Stimulated activated naive CD8-positive, alpha-beta T cell treated with anti-CD3 and anti-CD28 coated beads, Interleukin-15, Interleukin-2, amounts not matched to agents 100 U/mL and 50 U/mL, for 24 hours (primary cell): ENCODE measurements at places on chromosomes 13 and 19.

GRCh38 chr13:94558716-94559115 is 37.2 kb downstream of the TGDS start:
- DNase-seq = no peak

GRCh38 chr19:43464134-43464775 is 1.2 kb downstream of the LYPD3 start:
- peak; percentile 80 for DNase-seq

DNA sequence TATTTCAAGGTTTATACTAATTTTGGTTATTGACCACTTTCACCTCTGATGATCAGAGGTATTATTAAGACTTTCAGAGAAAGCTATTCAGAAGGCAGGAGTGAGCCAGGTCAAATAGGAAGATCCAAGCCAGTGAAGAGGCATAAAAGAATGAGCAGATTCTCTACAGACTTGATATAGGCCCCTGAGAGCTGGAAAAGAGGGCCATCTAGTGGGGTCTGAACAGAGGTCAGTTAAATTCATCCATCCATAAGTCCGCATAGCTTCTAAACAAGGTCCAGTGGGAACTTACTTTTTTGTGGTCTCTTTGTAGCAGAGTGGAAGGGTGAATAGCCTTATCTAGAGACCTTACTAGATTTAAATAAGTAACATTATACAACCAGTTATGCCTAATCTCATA is 126.6 kb upstream of the UFM1 start:
- no peak for DNase-seq

GRCh38 chr13:34167347-34167746 is 349.4 kb downstream of the RFC3 start:
- DNase-seq = no peak

DNA sequence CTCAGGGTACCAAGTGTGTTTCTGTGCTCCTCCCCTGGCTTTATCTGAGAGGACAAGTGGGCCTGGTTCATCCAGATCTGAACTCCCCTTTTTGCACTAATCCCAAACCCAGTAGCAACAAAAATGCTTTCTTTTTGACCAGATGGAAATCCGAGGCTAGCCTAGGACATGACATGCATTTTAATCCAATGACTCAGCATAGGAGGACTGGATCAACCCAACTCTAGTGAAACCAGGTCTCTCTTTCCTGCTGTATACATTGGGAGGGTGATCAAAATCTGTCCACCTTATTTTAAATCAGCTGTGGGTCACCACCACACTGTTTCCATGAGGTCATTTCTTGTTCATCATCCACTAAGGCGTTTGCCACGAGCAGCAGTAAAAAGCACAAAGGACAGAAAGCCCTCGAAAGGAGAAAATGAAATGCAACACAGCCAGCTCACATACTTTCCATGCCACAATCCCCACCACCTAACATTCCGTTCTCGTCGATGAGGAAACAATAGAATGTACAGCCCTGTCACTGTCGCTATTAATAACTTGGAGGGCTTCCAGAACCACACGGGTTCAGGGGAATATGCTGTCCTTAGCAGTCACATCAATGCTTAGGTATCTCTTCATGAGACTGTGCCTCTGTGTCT is 543.0 kb downstream of the IRS2 start:
- DNase-seq = no peak

GRCh38 chr19:34217952-34218817 is 36.2 kb upstream of the GARRE1 start:
- DNase-seq = peak; percentile 59

- DNase-seq = no peak
Measured at GRCh38 chr19:8673276-8673891, 25.2 kb downstream of the ACTL9 start.

DNA sequence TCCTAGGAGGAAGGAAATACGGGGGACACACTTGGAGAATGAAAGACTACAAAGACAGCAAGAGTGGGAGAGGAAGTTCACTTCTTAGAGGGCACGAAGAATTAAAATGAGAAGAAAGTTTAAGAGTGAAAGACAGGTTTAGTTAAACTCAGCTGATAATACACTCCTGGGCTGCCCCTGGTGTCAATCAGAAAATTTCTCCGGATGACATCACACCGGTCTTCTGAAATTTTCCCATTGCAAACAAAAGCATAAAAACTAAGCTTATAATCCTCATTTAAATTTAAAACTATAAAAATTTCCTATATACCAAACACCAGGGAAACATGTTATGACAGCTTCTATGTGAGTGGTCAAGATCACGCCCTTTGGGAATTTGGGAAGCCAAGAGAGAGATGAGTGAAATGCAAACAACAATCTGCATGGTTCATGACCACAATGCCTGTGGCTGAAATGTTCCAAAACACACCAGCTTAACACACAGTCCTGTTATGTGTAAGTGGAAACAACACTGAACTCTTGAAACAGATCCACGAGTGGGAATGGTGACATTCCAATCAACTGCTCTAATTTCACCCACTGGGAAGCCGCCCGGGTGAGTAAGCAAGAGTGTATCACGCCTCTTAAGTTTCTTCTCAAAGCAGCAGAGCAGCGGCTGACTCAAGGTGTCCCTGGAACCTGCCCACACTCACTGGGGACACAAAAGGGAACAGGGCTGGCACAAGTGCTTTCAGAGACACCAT is 49.0 kb downstream of the BRD4 start:
- peak; percentile 40 for DNase-seq

GRCh38 chr13:113933901-113934300 is 40.0 kb downstream of the C13orf46 start:
- no peak for DNase-seq

- no peak for DNase-seq
Measured at GRCh38 chr13:84865783-84866221, 933.4 kb downstream of the SLITRK6 start.

GRCh38 chr19:17220207-17220758 is 5.1 kb downstream of the USE1 start:
- no peak for DNase-seq

DNA sequence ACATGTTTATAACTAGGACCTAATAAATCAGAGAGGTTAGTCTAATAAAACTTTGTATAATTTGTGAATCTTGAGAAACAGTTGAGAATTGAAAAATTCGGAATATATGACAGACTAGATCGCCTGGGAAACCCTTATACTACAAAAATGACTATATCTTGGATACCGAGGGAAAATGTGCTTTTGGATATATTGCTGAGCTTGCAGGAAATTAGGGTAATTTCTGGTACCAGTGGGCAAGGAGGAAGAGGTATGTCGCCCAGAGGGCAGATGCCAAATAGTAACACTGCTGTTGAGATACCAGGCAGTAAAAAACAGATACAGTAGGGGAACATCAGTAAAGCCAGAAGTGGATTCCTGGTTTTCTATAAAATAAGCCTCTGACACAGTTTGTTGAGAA is 17.3 kb downstream of the MPHOSPH8 start:
- no peak for DNase-seq

- no peak for DNase-seq
Measured at GRCh38 chr19:48841571-48841970, 5.3 kb upstream of the HSD17B14 start.

DNA sequence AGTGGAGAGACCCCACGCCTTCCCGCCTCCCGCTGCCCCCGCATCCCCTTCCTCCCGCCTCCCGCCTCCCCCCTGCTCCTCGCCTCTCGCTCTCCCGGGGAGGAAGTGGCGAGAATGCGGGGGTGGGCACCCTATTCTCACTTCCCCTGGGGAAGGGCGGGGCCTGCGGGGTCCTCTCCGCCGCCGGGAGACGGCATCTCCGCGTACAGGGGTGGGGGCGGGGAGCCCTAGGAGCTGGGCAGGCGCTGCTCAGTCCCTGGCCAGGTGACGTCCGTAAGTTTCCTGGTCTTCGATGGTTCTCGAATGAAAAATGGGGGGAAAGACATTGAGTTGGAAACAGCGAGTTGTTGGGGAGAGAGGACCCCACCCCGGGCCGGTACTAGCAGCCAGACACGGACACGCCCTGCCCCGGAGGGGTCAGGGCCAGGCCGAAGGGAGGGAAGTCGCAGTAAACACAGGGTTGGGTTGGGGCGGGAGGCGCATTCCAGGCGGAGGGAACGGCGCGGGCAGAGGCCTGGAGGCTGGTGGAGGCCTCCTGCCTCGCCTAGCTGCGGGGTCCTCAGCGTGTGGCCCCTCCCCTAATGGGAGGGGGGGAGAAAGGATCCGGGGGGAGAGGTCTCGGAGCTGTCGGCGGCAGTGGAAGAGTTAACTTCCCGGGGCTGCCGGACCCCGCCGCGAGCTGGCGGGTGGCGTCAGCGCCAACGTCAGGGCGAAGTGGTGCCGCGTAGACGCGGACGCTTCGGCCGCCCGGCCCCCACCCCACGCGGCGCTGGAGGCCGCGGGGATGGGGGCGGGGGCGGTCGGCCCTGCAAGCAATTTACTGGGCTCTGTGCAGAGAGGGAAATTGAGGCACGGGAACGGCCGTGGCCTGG is 10.4 kb upstream of the JUND start:
- DNase-seq = peak; percentile 96

DNA sequence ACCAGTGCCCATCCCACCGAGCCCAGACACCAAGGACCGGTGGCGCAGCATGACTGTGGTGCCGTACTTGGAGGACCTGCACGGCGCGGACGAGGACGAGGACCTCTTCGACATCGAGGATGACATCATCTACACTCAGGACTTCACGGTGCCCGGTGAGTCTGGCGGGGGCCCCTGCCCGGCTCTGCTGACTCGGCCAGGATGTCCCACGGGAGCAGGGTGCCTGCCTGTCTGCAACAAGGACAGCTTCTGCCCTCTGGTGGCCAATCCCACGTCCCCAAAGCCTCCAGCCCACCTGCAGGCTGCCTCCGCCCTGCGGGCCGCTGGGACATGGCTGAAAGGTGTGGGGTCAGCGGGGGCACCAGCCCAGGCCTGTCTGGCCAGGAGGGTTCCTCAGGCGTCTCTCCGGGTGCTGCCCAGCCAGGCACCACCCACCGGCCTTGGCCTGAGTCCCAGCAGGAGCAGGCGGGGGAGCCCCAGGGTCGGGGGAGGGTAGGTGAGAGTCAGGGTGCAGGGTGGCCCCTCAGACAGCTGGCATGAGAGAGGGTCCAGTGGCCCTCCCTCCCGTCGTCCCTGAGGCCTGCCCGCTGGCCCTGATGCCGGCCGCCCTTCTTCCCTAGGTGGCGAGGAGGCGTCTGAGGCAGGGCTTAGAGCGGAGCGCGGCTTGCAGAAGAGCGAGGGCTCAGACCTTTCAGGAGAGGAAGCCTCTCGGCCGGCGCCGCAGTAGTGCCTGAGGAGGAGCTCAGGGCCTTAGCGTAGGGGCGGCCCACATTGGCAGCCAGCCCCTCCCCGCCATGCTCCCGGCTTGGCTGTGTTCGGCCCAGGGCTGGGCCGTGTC is 14.6 kb downstream of the CBARP start:
- DNase-seq = peak; percentile 53

DNA sequence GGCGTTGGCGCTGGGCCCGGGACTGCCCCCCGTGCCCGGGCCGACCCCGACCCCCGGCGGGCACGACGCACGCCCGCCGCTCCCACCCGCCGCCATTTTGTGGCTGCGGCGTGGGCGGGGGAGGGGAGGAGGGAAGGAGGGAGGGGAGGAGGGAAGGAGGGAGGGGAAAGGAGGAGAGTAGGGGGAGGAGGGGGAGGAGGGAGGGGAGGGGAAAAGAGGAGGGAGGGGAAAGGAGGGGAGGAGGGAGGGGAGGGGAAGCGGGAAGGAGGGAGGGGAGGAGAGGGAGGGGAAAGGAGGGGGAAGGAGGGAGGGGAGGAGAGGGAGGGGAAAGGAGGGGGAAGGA is at the start of gene BTBD2:
Gene BTBD2, minus strand, starts transcription at position 107 of the 343 bp plus-strand sequence. Its CDS starts 11 bp downstream, at position 96.
- peak; percentile 74 for DNase-seq

DNA sequence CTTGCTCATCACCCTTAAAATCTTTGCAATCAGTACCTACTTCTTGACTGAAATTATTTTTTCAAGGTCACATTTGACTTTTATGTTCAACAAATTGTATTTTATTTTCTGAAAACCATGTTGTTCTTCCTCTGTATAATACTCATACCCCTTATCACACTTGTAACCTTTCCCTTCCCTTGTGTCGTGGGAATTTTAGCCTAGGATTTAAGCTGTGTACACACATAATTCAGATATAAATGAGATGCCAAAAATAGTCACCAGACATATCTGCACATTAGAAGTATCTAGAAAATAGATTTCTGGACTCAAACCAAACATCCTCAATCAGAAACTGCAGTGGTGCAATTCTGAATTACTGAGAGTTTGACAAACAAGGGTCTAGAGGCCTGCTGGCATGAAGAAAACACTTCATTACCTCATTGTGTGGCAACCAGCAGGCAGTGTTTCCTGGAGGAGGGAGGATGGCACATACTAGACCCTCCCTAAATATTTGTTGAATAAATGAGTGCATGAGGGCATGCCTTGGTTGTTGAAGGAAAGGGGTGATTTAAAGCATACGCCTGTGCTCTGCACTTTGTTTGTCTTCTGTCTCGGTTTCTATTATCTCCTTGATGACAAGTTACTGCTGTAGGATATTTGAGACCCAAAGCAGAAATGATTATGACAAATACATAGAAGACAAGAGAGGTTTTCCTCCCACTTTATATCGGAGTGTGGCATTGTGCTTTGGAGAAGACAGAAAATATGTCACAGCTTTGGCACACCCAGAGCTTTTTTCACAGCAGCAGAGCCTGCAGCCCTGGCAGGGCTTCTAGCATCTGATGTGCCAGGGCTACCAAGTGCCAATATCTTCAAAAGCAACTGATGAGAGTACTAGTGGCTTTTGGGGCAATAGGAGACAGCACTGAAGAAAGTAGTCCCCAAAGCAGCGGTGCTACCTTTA is 881.1 kb downstream of the PCDH9 start:
- no peak for DNase-seq

- no peak for DNase-seq
Measured at GRCh38 chr19:40392894-40393517, 3.0 kb upstream of the HIPK4 start.

- no peak for DNase-seq
Measured at GRCh38 chr13:72805676-72806346, 23.9 kb downstream of the PIBF1 start.
